ENCODE measurements at places on chromosomes 11 and 22.
A peak's percentile ranks its signal among the peaks of the same experiment; 100 is the strongest.

DNA sequence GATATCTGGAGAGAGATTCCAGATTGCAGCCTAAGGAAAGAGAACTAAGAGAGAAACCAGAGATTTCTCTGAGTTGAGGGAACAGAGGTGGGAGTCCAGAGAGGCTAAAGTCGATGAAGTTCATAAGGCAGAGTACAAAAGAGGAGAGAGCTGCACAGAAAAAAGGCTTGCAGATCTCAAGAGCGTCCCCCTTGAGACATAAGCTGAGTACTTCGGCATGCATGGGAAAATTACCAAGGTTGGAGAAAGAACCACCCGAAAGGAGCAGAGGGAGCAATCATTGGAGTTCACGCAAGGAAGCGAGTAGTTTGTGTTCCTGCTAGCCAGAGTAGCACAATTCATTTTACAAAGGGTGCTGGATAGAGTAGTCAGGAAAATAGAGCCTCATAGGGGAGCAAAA lies 293.5 kb downstream of the TMEM135 start:
- no peak for DNase-seq

GRCh38 chr11:126282736-126283591 lies at the start of gene TIRAP:
TSS of gene TIRAP (plus strand) at chr11:126283093. CDS start at chr11:126290895, 7,802 bp downstream.
- peak; percentile 35 for DNase-seq

DNA sequence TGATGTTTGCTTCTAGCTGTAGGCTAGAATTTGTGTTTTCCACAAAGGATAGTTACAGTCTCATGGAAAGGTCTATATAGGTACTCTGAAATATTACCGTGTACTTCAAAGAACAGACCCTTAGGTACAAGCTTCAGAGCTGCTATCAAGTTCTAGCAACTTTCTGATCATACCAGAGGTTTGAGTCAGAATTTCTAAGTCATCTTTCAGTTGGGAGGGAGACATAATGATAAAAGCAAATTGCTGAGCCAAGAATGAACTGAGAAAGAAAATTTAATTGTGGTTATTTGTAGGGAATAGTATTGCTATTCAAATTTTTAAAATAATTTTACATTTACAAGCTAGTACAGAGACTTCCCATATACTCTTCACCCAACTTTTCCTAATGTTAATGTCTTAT lies 19.9 kb upstream of the ME3 start:
- no peak for DNase-seq

DNA sequence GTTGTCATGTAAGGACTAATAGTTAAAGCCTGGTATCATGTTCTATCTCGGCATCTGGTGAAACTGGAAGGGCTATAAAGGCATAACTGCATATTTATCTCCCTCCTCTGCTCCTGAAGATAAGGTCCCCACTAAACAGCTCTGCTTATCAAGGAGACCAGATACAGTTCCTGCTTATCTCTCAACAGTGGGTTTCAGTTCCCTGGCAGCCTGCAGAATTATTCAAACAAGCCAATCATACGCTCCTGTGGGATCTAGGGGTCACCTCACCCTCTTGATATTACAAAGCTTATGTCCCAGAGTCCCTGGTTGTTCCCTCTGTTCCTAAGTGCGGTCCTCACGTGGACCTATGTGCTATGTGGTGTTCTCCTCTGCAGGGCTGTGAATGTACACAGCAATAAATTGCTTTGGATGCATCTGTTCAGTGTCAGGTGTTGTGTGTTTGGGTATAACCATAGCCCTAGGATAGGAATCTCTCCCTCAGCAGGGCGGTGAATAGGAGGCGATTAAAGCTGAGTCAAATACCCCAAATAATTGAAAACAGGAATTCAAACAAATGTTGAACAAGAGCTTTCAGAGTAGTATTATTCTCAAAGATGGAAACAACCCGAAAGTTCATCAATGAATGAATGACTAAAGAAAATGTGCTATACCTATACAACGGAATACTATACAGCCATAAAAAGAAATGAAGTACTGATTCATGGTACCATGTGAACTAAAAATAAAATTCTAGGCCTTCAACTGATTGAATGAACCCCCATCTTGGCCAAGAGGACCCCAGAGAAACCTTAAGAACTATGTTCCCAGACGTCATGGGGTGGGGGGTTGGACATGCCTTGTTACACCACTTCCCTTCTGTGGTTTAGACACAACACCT lies 3.1 kb upstream of the OOSP4A start:
- DNase-seq, result no peak

GRCh38 chr11:122755941-122756340 lies 82.4 kb upstream of the CRTAM start:
- no peak for DNase-seq

DNA sequence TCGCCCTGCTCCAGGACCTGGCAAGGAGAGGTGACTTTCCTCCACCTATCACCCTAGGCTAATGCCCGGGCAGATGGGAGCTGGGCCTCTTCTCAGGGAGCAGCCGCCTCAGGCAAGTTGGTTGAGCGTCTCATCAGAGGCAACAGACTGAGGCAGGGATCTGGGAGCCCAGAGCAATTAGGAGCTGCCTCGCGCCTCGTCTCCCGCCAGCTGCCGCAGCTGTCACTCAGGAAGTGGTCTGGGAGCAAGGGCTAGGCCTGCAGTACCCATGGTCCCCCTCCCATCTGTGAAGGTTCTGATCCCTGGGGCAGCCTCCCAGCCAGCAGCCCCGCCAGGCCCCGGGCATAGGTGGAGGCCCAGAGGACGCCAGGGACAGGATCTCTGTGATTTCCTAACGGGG lies 4.6 kb upstream of the CABP7 start:
- DNase-seq, result no peak

DNA sequence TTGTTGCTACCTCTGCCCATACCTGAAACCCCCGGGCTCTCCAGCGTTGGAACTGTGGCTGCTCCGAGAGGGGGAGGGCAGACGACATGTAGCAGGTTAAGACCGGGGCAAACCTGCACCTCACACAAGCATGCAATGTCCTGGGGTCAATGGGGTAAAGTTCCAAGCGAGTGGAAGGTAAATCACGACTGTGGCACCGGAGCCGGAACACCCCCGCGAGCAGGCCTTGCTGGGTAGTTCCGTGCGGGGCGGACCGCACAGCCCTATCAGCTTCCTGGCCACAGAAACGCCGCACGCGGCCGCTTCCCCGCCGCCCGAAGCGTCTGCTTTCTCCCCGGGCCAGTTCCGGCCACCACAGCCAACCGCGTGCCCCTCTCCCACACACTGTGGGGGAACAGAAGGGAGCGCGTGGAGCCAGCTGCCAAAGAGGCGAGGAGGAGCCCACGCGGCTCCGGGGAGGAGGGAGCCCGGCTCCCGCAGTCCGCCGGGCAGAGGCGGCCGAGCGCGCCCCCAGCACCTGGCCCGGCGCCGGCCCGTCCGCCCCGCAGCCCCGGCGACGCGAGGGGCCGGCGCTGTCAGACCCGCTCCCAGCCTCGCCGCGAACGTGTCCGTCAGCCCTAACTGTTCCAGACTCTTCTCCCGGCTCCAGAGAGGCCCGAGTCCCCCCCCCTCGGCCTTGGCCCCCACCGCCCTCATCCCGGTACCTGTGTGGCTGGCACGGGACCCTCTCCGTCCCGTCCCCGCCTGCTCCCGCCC lies 1.6 kb downstream of the SPTBN2 start:
- no peak for DNase-seq

DNA sequence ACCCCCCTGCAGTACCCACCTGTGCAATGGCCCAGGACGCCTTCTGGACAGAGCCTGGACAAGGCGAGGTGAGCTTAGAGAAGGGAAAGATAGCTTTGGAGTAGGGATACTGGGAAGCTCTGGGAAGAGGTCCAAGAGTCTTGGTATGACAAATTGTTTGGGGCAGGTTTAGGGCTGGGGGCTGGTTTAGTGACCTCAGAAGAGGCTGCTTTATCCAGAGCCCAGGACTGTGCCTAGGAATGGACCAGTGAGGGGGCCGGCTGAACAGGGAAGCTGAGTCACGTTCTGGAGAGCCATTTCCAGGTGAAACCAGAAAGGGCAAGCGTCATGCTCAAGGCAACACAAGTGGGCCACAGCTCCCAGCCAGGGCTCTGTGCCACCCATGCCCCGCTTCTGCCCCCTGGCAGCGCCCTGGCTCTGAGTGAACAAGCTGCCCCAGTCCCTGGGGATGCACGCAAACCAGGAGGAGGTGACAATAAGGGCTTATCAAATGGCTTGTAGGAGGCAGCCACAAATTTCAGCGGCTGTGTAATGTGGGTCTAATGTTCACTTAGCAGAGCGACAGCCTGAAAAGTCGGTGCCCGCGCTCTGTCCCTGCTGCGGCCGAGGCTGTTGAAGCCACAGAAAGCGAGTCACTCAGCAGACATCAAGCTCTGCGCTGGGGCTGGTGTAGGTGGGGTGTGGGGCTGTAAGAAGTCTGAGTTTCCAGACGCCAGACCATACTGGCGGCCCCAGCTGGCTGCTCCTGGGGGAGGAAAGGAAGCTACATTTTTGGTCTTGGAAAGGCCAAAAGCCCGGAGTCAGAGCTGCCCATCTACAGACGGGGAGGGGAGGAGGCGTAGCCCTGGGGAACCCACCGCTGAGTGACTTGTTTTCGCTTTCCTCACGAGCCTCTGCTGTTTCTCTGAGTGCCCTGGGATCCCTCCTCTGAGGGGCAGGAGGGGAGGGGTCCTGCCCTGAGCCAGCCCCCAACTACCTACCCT lies 18.3 kb upstream of the SYT7 start:
- DNase-seq, result no peak

DNA sequence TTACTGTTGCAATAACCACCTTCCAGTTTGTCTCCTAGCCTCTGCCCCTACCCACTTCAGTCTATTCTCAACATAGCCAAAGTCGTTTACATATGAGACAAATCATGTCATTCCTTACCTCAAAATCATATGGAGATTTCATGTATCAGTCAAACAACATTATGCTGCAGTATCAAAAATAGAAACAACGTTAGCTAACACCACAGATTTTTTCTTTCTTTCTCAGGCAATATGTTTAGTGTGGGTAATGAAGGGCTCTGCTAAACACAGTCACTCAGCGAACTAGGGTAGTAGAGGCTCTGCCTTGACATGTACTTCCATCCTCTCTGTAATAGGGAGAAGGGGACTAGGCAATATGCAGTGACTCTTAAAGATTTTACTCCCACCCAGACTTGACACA lies 141.3 kb upstream of the DDI1 start:
- DNase-seq, result no peak

DNA sequence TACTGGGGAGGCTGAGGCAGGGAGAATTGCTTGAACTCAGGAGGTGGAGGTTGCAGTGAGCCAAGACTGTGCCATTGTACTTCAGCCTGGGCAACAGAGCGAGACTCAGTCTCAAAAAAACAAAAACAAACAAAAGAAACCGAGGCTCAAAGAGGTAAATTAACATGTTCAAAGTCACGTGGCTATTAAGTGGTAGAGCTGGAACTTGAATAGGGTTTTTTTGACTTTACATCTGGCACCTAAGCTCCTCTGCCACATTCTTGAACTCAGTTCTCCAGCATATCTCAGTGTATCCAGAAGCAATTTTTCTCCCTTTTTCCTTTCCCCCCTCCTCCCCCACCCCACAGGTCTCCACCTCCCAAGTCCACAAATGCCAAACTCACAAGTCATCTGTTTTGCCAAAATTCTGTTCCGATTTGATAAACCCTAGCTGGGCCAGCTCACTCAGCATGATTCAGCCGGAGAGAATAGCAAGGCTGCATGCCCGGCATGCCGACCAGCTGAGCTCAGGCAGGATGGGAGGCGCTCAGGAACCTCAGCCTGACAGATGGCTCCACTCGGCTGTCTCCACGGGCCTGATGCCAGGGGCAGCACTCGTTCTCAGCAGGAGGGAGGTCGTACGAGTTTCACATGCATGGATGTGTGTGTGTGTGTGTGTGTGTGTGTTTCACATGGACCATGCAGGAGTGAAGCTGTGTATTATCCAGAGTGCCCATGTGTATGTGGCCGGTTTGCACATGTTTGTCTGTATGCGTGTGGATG lies 63.2 kb upstream of the RRAS2 start:
- no peak for DNase-seq
